ENCODE measurements at places on chromosomes 1 and 21.

DNA sequence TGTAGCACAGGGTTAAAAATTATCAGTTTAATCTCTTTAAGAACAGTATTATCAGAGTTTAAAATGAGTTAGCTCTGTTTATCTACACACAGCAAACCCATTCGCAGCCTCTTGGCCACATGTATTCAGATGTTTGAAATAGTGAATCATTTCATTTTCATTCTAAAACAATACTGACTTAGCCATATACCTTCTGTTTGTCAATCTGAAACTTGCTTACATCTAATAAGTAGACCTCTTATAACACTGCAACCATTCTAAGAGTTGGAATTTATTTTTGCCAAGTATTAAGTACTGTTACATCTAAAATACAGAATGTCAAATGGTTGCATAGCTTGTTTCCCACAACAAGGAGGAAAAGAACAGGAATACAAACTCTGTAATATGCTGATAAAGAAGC is 25.4 kb downstream of the ANGEL2 start:
- no peak for DNase-seq

DNA sequence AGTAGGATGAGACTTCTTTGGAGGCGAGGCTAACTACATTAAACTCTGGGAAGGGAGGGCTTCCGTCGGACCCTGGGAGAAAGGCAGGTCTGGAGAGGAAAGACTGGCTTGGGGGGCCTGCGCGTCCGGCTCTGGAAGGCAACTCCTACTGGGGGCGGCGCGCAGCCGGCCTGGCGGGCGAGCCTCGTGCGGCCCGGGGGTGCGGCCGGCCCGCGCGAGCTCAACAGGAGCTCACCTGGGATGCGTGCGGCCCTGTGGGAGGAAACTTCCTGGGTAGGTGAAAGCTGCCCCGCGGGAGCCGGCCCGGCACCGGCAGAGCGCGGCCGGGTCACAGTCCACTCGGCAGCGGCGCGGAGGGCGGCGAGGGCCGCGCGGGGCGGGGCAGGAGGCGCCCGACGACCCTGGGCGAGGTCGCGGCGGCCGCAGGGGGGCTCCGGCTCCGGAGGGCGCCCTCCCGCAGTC is 449 bp downstream of the EPS15 start:
- DNase-seq = peak; percentile 68

- DNase-seq = no peak
These were observed 7.4 kb downstream of the SLC30A2 start for GRCh38 chr1:26038477-26038876.

GRCh38 chr1:108695535-108695934 is 3.4 kb downstream of the PRPF38B start:
- no peak for DNase-seq

- DNase-seq = no peak
These were observed 24.9 kb downstream of the DIP2A start for GRCh38 chr21:46483300-46484295.

Data from stimulated activated CD4-positive, alpha-beta T cell treated with anti-CD3 and anti-CD28 coated beads, Interleukin-15, amount 100 ng/mL, for 24 hours (primary cell).